Cerebellum (tissue), 4 donors: ENCODE measurements at places on chromosomes 5 and 9.

DNA sequence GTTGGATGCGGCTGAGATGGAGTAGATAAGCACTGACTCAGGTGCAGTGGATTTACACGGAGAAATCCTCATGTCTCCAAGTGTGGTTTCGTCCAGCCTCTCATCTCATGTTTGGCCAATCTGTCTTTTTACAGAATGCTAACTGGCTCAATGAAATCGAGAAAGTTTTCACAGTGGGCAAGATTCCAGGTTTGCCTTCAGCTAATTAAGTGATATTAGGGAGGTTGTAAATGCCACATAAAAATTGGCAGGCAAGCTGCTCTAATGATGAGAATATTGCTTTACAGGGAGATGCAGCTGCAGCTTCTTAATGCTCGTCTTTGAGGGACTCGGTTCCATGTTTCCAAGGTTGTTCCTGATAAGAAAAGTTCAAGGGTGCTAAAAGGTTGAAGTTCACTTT is 23.7 kb downstream of the BARHL1 start:
- DNase-seq = no peak

GRCh38 chr9:136193127-136193890 is 11.6 kb downstream of the LHX3 start:
- no peak for DNase-seq

GRCh38 chr9:10045598-10045997 is 567.2 kb downstream of the PTPRD start:
- DNase-seq = no peak

DNA sequence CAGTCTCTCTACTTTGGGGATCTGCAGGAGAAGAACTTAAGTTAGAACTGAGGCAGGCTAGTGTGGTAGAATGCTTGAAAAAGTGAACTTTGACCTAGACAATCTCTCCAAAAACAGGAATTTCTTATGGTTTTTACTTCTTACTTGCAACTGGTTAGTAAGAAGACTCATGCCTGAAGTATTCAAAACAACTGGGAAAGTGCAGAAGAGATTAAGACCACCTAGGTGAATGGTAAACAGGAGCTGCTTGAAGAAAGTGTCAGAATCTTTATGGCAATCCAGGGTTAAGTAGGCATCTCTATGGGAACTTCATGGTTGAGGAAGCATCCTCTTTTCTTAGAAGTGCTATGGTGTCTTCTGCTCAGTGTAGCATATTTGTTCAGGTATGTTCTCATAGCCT is 428.6 kb upstream of the TLE4 start:
- no peak for DNase-seq

GRCh38 chr5:9922719-9923118 is 292.6 kb upstream of the TAS2R1 start:
- no peak for DNase-seq

DNA sequence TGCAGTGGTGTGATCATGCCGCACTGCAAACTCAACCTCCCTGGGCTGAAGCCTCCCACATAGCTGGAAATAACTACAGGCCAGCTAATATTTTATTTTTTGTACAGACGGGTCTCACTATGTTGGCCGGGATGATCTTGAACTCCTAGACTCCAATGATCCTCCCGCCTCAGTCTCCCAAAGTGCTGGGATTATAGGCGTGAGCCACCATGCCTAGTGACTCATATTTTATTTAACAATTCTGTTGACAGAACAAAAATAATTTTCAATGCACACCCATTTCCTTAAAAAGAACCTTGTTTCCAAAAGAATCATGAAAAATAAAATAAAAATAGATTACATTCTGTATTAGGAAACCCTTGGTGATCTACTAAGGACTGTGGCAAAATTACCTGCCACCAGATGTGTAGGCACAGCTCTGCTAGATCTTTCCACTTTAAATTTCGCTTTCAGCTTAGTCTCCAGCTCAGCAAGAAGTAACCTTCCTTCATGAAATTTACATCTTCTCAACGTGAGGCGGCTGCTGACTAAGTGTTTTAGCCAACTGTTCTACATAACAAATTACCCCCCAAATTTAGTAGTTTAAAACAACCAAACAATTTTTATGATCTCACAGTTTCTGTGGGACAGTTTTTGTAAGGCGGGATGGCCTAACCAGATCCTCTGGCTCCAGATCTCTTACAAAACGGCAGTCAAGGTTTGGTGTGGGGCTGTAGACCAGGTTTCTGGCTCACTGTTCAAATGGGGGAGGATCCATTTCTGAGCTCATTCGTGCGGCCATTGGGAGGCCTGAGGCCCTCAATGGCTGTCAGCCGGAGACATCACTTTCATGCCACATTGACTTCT is 32.6 kb upstream of the GOLPH3 start:
- DNase-seq = no peak

DNA sequence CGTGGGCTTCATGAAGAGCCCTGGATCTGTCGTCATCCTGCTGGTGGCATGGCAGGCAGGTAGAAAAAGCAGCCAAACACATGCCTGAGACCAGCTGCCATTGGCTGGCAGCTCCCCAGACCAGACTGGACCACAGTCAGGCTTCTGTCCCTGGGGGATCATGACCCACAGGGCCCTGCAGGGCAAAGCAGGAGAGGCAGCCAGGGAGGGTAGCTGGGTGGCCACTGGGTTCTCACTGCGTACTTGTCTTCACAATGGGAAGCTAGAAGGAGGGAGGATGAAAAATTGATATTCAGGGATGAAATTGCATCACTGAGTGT is 67.8 kb upstream of the GARNL3 start:
- DNase-seq = peak; percentile 56

- DNase-seq = no peak
These were observed 495.8 kb upstream of the RORB start for GRCh38 chr9:74001382-74001781.

DNA sequence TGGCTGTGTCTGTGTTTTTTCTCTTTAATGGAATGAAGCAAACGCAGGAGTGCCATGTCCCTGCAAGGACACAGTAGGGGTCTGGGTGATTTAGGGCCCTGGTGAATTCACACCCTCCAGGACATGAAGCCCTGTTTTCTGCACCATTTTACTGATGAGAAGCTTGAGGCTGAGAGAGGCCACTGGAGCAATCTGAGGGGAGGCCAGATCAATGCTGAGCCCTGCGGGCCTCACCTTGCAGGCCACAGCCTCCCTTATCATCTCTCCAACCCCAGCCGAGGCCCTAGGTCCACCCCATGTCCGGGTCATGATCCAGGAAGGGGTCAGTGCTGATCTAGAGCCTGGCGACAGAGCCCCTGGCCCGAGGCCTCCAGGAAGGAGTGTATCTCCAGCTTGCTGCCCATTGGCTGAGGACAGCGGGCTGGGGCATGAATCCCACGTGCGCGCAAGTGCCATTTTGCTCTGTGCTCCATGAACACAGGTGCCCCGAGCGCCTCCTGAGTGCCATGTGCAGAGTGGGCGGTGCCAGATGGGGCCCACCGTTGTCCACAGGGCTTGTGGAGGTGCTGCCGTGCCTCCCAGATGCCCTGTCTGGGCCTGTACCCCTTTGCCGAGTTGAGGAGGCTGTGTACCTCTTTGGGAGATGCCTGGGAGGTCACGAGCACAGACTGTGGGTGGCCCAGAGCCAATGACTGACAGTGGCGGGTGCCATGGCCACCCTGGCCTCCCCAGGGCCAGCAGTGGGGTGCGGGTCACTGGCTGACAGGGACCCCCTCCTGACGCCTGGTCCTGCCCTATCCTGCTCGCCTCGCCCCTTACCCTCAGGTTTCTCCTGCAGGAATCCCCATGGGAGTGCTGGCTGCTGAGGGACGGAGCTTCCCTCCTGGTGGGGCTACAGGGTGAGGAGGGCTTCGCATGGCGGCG is 32.3 kb upstream of the LPCAT1 start:
- no peak for DNase-seq

GRCh38 chr9:135992486-135993408 is 31.6 kb upstream of the UBAC1 start:
- DNase-seq = no peak

GRCh38 chr9:89065921-89066320 is 74.7 kb downstream of the S1PR3 start:
- DNase-seq = no peak

DNA sequence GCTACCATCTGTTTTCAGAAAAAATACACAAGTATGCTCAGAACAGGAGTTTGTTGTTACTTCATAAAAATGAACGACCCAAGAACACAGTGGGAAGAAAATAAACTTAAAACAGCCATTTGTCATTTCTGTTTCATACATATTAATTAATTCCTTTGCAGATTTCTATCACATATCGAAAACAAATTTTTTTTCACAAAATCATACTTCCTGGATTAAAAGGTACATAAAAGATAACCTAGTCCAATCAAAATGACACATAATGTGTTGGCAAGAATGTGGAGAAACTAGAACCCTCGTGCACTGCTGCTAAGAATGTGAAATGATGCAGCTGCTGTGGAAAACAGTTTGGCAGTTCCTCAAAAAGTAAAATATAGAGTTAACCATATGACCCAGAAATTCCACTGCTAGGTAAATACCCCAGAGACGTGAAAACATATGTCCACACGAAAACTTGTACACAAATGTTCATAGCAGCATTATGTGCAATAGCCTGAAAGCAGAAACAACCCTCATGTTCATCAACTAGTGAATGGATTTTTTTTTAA is 46.0 kb downstream of the MYO10 start:
- no peak for DNase-seq

GRCh38 chr5:99248066-99248465 is 319.3 kb upstream of the CHD1 start:
- no peak for DNase-seq

DNA sequence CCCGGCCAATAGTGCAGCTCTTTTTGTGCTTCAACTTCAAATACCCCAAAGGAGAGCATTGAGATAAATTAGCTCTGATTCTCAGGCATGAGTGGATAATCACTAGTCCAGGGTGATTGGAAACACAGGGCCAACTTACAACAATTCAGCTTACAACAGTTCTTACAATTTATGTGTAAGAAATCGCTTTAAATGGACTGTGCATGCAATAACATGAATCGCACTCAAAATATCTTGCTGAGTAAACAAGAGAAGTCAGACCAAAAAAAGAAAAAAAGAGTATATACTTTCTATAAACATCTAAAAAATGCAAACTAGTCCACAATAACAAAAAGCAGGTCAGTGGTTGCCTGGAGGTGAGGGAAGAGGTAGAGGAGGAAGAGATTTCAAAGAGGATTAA is 150.6 kb upstream of the EDIL3 start:
- DNase-seq = no peak

DNA sequence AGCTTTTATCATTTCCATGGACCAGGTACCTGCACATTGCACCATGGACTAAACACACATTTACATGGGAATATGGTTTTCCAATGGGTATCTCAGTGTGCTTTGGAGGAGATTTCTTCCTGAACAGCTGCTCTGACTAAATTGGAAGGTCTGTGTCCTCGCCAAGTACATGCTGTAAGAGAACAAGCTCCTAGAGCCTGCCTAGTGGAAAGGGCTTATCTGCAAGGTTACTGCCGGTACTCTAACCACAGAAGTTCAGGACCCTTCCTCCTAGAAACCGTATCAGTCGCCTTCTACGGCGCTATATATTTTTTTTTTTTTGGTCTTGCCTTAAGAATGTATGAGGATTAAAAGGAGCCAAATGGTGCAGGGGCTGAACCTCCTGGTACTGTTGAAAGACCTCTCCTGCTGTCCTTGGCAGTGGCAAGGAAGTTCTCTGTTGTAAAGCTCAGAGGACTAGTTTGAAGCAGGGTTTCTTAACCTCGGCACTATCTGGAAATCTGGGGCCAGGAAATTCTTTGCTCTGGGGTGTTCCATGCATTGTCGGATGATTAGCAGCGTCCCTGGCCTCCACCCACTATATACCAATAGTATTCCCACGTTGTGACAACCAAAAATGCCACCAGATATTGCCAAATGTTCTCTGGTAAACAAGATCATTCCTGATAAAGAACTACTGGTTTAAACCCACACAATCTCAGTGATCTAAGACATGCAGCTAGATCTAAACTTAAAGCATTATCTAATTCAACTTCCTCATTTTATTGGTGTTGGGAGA is 107.4 kb downstream of the FBXO38 start:
- DNase-seq = peak; percentile 24

GRCh38 chr5:23742701-23743100 is 235.3 kb downstream of the PRDM9 start:
- DNase-seq = no peak

DNA sequence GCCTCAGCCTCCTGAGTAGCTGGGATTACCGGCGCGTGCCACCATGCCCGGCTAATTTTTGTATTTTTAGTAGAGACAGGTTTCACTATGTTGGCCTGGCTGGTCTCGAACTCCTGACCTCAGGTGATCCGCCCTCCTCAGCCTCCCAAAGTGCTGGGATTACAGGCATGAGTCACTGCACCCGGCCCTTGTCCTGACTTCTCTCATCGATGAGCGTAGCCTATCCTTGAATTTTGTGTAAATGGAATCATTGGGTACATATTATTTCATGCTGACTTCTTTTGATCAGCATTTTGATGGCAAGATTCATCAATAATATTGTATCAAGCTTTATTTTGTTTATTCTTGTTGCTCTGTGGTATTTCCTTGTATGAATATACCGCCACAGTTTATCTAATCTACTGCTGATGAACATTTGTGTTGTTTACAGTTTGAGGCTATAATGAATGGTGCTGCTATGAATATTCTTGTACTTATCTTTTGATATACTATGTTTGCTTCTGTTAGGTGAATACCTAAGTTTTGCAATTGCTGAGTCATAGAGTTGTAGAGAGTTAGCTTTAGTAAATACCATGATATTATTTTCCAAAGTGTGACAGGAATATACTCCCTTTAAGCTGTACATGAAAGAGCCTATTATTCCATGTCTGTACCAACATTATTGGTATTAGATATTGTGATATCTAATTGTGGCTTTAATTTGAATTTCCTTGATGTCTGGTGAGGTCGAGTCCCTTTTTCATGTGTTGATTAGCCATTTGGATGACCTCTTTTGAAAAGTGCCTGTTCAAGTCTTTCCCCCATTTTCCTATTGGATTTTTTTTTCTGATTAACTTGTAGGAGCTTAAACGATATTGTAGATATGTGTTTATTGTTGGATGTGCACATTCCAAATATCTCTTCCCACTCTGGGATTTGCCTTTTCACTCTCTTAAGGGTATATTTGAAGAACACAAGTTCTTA is 107.5 kb downstream of the RGS3 start:
- DNase-seq = no peak

DNA sequence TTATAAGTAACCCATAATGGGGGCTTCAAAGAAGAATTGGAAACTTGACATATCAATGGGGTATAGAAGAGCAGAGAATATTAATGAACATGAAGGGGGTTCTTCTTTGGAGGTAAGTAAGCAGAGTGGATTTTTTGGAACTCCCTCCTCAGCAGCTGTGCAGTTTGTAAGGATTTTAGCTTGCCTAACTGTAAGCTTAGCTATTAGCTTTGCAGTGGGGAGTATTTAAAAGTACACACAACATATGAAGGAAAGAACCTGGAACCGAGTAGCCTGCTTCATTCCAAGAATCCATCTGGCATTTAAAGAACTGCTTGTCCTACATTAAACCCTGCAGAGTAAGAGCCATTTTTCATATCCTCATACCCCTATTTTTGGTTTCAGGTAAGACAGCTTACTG is 2.2 kb upstream of the PBX3 start:
- no peak for DNase-seq

GRCh38 chr5:3269395-3270169 is 326.1 kb upstream of the IRX1 start:
- DNase-seq = no peak

- DNase-seq = no peak
These were observed 1849.5 kb upstream of the ACO1 start for GRCh38 chr9:30534896-30535295.

- no peak for DNase-seq
These were observed 38.6 kb downstream of the RALGPS1 start for GRCh38 chr9:126953041-126953809.
